ENCODE measurements at places on chromosomes 5 and 9.

DNA sequence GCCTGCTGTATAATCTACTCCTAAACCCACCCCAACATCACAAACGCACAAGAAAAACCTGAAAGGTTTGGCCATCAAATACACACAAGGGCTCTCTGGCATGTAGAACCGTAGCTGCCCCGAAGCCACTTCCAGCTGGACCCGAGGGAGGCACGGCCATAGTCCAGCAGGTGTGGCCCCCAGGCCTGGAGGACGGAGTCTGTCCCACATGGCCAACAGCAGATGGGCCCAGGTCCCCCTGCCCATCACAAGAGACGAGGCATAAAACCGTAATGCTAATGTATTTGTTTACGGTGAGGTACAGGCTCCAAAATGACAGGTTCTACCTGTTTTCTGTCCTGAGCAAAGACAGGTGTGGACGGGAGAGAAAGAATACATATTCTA lies 234.2 kb downstream of the SYK start:
- H3K4me1 ChIP-seq: peaks cover 38% of the 10 kb centered on the region
- H3K4me3 ChIP-seq: no peak overlapping the region
- H3K36me3 ChIP-seq: no peaks in the 10 kb centered on the region
- no peak for DNase-seq

DNA sequence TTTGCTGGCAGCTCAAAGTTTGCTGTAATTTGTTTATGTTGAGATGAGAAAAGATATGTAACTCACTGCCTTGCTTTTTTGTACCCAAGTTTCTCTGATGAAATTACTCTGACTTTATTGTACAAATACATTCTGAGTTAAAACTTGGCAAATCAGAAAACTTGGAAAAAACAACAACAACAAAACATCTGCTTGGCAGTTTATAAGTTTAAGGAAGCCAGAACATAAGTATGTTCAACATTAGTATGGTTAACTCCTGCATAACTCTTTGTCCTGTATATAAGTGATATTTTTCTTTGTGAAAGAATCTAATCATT lies 233.1 kb downstream of the MAST4 start:
- H3K4me3 ChIP-seq: peak overlapping the region; percentile 84
- H3K27me3 ChIP-seq: peaks cover 28% of the 10 kb centered on the region
- DNase-seq: no peak
- H3K4me1 ChIP-seq: peaks cover 14% of the 10 kb centered on the region
- H3K36me3 ChIP-seq: no peaks in the 10 kb centered on the region

GRCh38 chr5:40873286-40873880 lies 32.2 kb downstream of the CARD6 start:
- peaks cover 9% of the 10 kb centered on the region for H3K36me3 ChIP-seq
- peaks cover 7% of the 10 kb centered on the region for H3K27me3 ChIP-seq
- no peak overlapping the region for H3K4me3 ChIP-seq

DNA sequence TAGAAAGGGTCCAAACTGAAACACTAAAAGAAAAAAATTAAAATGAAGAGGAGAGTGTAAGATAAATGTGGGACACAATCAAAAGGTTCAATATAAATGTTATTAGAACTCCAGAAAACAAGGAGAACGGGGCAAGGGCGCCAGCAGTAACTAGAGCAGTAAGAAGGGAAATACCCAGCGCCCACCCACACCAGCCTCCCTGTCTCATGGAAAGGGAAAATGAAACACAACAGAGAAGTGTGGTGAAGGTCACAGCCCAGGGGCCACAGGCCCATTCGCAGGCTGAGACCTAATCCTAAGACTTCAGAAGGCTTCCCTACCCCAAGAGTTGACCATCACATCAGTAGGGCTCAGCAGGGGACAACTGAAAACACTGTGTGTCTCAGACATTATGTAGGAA lies 45.8 kb upstream of the CLK4 start:
- peak overlapping the region; percentile 75 for H3K27ac ChIP-seq
- DNase-seq: peak; percentile 9
- no peak overlapping the region for H3K4me3 ChIP-seq
- H3K4me1 ChIP-seq: peaks cover 10% of the 10 kb centered on the region
- H3K27me3 ChIP-seq: peaks cover 23% of the 10 kb centered on the region
- no peaks in the 10 kb centered on the region for H3K36me3 ChIP-seq

- peaks cover 46% of the 10 kb centered on the region for H3K36me3 ChIP-seq
- peak overlapping the region; percentile 6 for H3K4me3 ChIP-seq
- H3K27me3 ChIP-seq: no peaks in the 10 kb centered on the region
Measured at GRCh38 chr5:172144291-172144815, 43.7 kb downstream of the STK10 start.

DNA sequence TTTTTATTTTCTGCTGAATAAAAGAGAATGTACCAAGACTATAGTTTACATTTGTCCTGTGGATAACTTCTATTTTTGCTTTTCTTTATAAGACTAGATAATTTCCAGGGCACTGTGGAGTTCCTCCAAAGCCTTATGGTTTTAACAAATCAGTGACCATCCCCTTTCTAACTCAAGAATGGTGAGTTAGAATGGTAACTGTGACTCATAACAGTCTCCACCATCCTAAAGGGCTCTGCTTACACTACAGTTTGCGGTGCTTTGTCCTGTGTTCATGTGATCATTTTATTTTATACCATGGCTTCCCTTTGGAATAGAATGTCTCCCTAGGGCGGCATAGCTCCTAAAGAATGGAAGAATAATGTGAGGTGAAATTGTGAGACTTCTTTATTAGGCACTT lies 30.2 kb downstream of the WDR36 start:
- H3K27me3 ChIP-seq: no peaks in the 10 kb centered on the region
- no peak for DNase-seq
- peaks cover 48% of the 10 kb centered on the region for H3K36me3 ChIP-seq
- H3K4me3 ChIP-seq: no peak overlapping the region

- H3K4me1 ChIP-seq: peaks cover 39% of the 10 kb centered on the region
- no peaks in the 10 kb centered on the region for H3K27me3 ChIP-seq
- H3K36me3 ChIP-seq: peaks cover 39% of the 10 kb centered on the region
- H3K27ac ChIP-seq: peak overlapping the region; percentile 65
Measured at GRCh38 chr9:100058699-100059579, 39.9 kb downstream of the ERP44 start.

DNA sequence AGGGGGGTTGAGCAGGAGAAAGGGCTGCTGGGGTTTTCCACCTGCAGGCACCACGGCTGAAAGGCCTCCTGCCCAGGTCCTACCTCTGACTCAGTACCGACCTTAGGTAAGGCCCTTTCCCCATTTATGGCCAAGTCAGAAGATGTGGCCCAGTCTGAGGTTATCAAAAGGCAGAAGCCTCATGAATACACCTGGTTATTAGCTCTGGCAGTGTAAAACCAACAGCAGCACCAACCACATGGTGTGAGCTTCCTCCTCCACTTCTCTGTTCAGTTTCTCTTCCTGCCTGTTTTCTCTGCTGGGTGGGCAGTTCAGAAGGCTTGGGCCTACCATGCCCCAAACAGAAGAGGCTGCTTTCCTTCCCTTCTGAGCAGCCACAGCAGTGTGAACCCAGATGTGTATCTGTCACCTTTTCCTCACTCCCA lies 86.9 kb downstream of the UGCG start:
- peaks cover 53% of the 10 kb centered on the region for H3K4me1 ChIP-seq
- no peaks in the 10 kb centered on the region for H3K27me3 ChIP-seq
- H3K4me3 ChIP-seq: no peak overlapping the region
- peak overlapping the region; percentile 99 for H3K27ac ChIP-seq

DNA sequence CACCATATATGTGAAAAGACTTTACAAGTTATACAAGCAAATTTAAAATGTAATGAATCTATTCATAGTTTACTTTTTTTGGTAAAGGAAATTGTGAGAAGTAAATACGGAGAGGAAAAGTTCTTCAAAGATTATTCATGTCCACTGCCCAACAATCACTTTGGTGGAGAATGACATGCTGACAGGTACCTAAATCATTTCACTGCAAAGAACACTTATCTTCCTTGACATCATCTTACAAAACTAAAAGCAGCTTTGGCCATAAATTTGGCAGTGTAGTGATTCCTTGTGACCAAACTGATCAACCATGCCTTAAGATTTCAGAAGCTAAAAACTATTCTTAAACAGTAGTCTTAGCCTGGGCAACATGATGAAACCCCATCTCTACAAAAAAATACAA lies 42.5 kb downstream of the GOLPH3 start:
- no peaks in the 10 kb centered on the region for H3K27me3 ChIP-seq
- no peak overlapping the region for H3K4me3 ChIP-seq
- peaks cover 8% of the 10 kb centered on the region for H3K4me1 ChIP-seq

GRCh38 chr9:107767711-107768110 lies 278.1 kb upstream of the KLF4 start:
- no peaks in the 10 kb centered on the region for H3K4me1 ChIP-seq
- peaks cover 7% of the 10 kb centered on the region for H3K36me3 ChIP-seq
- H3K27me3 ChIP-seq: no peaks in the 10 kb centered on the region
- no peak overlapping the region for H3K27ac ChIP-seq
- no peak for DNase-seq
- no peak overlapping the region for H3K4me3 ChIP-seq

DNA sequence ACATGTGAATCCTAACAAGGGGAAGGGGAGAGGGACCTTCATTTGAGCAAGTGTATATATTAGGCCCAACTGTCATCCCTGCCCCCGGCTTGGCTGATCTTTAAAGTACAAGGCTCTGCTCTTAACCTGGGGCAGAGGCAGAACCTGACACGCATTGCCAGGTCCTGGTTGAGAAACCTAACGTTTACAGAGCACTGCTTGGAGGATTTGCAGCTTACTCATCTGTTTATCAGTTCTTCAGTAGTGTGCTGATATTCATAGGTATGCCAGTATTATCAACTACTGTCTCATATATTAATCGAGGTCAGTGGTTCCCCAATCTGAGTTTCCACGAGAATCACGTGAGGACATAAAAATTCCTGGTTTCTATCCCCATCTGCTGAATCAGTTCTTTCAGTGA lies 50.4 kb downstream of the ACO1 start:
- no peak overlapping the region for H3K27ac ChIP-seq
- no peaks in the 10 kb centered on the region for H3K4me1 ChIP-seq
- no peaks in the 10 kb centered on the region for H3K27me3 ChIP-seq

DNA sequence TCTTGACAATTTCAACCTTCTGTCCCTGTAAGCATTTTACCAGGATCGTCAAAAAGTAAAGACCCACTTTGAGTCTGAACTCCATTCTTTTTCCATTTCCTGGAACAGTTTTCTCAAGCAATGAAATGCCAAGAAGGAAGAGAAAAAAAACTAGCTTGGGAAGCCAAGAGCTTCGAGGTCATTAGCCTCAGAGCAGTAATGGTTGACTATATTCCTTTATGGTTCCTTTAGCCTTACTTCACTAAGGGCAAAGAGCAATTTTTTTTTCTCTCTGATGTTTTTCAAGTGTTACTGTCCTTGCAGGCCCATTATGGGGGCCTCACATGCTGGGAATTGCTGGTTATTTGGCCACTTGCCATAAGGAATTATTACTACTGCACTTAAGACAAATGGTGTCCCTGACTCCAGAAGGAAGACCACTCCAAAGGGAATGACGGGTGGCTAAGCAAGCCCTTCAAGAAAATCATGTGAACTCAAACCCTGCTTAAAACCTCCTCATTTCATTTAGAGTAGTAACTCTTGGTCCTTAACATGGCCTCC lies 37.1 kb downstream of the BNC2 start:
- H3K4me1 ChIP-seq: no peaks in the 10 kb centered on the region
- H3K4me3 ChIP-seq: no peak overlapping the region
- H3K27me3 ChIP-seq: peaks cover 9% of the 10 kb centered on the region
- no peaks in the 10 kb centered on the region for H3K36me3 ChIP-seq
- no peak overlapping the region for H3K27ac ChIP-seq

DNA sequence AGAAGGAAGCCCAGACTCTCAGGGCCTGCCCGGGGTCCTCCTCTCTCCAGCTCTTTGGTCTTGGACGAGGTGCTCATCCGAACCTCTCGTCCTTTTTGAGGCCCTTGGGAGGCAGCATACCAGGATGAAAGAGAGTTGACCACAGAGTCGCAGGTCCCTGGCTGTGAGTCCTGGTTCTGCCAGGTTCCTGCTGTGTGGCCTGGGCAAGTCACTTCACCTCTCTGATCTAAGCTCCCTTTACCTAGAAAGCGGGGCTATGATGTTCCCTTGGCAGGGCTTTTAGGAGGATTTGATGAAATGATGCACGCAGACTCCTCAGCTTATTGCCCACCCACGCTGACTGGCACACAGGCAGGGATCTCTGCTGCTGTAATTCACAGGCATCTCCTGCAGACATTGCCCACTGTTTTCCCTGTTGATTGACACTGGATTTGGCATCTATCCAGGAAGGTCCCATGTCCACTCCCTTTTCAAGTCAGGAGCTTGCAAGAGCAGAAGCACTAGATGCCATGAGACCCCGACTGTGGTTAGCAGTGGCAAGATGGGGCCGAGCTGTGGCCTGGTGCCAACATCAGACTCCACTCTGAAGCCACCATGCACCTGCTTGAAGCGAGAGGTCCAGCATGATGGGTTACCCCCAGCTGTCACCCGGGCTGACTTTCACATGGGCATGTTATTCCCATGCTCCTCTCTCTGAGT lies 71.5 kb downstream of the MACROH2A1 start:
- H3K4me1 ChIP-seq: no peaks in the 10 kb centered on the region
- H3K27me3 ChIP-seq: no peaks in the 10 kb centered on the region

GRCh38 chr5:167447466-167448375 lies 843.7 kb upstream of the WWC1 start:
- no peak for DNase-seq
- no peak overlapping the region for H3K4me3 ChIP-seq
- no peaks in the 10 kb centered on the region for H3K36me3 ChIP-seq
- H3K27ac ChIP-seq: no peak overlapping the region

DNA sequence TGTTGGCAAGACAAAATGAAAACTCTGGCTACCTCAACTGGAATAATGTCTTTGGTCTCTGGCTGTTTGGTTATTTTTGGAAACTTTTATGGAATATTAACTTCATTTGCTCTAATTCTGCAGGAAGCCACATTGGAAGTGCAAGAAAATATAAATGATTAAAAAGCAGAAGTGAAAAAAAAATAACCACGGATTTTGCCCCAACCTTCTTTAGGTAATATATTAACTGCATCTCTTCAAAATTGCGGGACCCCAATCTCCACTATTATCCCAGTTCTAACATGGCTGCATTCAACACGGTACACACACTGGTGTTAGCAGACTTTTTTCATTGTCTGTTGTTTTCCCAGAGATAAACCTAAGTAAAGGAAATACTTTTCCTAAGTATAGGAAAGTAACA lies 23.0 kb downstream of the GLIS3 start:
- no peak overlapping the region for H3K4me3 ChIP-seq
- H3K27ac ChIP-seq: no peak overlapping the region
- H3K4me1 ChIP-seq: no peaks in the 10 kb centered on the region
- H3K36me3 ChIP-seq: no peaks in the 10 kb centered on the region
- no peak for DNase-seq

GRCh38 chr9:105457560-105458294 lies 9.9 kb downstream of the FSD1L start:
- H3K27me3 ChIP-seq: no peaks in the 10 kb centered on the region
- no peak overlapping the region for H3K4me3 ChIP-seq
- peaks cover 24% of the 10 kb centered on the region for H3K36me3 ChIP-seq
- H3K27ac ChIP-seq: no peak overlapping the region

GRCh38 chr9:71981944-71982343 lies 70.5 kb downstream of the C9orf85 start:
- H3K4me1 ChIP-seq: no peaks in the 10 kb centered on the region
- no peaks in the 10 kb centered on the region for H3K27me3 ChIP-seq
- no peak overlapping the region for H3K4me3 ChIP-seq
- no peak for DNase-seq
- no peak overlapping the region for H3K27ac ChIP-seq

GRCh38 chr9:82091610-82092009 lies 103.0 kb downstream of the SPATA31D1 start:
- no peaks in the 10 kb centered on the region for H3K27me3 ChIP-seq
- H3K27ac ChIP-seq: peak overlapping the region; percentile 93
- no peaks in the 10 kb centered on the region for H3K36me3 ChIP-seq
- H3K4me3 ChIP-seq: peak overlapping the region; percentile 72

GRCh38 chr5:41414598-41414997 lies 95.8 kb downstream of the PLCXD3 start:
- no peak for DNase-seq
- no peak overlapping the region for H3K4me3 ChIP-seq
